Stimulated activated CD8-positive, alpha-beta memory T cell treated with anti-CD3 and anti-CD28 coated beads, Interleukin-15, amount 100 ng/mL, for 1 hour (primary cell): ENCODE measurements at places on chromosomes 1 and 21.

DNA sequence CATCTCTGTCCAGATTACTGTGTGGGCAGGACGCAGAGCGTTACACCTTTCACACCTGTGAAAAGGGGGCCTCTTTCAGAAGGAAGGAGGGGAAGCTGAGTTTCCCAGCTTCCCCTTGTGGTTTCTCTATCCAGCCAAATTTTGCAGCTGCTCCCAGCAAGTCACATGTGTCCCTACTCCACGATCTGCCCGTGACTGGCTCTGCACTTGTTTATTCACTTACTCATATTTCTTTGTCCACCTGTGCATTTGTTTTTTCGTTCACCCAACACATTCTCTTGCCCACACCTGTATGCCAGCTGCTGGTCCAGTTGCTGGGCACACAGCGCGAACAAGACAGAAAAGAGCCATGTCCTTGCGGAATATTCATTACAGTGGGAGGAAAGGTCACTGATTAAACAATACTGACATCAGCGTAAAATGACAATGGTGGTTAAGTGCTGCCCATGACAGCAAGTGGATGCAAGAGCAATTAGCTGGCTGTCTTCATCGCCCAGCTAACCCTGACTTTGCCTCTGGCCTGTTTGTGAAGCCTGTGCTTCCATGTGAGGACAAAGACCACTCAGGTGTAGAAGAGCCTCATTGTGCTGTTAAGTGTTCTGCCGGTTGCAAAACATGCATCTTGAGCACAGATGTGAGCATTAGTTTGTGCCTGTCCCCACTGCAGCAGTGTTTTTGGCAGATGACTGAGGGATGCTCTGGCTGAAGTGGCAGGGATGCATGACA lies 28.6 kb upstream of the NEK2 start:
- no peak for DNase-seq

DNA sequence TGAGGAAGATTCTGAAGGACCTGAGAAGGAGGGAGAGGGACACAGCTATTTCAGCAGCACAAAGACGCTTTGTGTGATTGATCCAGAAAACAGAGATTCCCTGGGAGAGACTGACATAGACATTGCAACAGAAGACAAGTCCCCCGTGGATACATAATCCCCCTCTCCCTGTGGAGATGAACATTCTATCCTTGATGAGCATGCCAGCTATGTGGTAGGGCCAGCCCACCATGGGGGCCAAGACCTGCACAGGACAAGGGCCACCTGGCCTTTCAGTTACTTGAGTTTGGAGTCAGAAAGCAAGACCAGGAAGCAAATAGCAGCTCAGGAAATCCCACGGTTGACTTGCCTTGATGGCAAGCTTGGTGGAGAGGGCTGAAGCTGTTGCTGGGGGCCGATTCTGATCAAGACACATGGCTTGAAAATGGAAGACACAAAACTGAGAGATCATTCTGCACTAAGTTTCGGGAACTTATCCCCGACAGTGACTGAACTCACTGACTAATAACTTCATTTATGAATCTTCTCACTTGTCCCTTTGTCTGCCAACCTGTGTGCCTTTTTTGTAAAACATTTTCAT lies 161.3 kb upstream of the SGIP1 start:
- DNase-seq: no peak

DNA sequence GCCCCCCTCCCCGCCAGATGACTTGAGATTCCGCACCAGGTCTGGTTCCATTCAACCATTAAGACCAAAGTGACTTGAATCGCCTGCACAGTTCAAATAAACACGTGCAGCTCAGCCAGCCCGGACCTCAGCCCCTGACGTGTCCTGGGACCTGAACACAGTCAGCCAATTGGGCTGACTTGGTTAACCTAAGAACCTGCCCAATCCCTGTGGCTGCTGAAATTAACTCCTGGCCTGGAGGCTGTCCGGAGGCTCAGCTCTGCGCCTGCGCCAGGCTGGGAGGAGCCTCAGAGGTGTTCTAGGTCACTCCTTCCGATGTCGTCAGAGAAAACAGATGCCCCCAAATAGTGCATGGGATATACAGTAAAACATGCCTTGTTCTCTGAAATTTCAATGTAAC lies 73.4 kb downstream of the SCCPDH start:
- DNase-seq: no peak

- DNase-seq: no peak
These were observed 83.5 kb downstream of the INTS7 start for GRCh38 chr1:211951856-211952255.

DNA sequence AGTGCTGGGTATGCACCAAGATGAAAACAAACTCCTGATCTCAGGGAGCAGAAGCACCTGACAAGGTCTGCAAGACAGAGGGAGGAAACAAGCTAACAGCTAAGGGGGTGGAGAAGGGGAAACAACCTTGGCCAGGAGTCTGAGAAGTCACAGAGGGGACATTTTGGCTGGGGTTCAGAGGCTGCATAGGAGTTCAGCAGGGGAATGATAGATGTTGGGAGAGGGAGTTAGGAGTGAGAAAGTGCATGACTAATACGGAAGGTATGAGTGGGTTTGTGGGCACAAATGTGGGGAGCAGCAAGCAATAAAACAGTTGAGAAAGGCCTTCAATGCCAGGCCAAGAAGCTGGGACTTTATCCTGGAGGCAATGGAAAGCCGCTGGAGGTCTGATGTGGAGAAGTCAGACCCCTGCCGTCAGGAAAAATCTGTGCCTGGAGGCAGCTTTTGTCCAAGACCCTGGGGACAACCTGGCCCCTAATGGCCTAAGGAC lies 16.4 kb downstream of the EPHA2 start:
- no peak for DNase-seq

DNA sequence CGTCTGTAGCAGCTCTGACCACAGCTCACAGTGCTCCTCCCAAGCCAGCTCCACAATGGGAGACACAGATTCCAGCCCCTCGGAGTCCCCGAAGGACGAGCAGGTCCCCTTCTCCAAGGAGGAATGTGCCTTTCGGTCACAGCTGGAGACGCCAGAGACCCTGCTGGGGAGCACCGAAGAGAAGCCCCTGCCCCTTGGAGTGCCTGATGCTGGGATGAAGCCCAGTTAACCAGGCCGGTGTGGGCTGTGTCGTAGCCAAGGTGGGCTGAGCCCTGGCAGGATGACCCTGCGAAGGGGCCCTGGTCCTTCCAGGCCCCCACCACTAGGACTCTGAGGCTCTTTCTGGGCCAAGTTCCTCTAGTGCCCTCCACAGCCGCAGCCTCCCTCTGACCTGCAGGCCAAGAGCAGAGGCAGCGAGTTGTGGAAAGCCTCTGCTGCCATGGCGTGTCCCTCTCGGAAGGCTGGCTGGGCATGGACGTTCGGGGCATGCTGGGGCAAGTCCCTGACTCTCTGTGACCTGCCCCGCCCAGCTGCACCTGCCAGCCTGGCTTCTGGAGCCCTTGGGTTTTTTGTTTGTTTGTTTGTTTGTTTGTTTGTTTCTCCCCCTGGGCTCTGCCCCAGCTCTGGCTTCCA lies 22.9 kb upstream of the VPS13D start:
- DNase-seq: no peak

DNA sequence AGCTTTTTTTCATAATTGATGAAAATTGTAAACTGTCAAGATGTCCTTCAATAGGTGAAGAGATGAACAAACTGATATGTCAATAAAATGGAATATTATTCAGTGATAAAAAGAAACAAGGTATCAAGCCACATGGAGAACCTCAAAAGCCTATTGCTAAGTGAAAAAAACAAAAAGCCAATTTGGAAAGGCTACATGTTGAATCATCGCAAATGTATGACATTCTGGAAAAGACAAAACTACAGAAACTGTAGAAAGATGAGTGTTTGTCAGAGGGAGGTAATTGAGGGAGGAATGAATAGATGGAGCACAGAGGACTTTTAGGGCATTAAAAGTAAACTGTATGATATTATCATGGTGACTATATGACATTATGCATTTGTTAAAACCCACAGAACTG lies 34.5 kb upstream of the USP25 start:
- DNase-seq: no peak

DNA sequence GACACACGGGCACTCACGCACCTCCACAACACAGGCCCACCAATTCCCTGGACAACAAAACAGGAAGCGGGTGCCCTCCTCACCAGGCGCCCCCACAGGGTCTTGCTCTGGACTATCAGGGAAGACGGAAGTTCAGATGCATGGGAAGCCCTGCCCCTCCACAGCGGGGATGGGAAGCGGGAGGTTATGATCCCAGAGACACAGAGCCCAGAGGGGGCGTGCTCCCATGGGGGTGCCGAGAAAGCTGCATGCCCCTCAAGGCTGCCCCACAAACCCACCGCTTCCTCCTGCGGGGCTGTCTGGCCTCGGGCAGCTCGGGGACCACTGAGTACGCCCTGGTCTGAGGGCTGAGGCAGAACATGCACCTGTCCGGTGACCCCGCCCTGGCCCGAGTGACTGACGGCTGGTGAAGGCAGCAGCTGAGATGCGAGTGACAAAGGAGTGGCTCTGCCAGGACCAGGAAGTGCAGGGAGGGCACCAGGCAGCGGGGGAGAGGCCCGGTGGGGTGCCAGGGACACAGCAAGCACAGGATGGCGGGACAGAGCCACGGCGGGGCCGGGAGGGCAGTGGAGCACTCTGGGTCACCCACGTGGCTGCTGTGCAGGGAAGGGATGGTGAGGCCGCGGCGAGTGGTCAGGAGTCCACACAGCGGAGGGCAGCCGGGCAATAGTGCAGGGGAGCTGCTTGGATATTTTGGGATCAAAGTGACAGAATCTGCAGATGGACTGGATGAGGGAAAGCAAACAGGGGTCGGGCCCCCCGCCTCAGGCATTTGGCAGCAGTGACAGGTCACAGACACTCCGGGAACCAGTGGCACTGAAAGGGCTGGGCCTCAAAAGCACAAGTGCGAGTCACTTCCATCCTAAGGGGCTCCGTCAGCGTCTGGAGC lies 18.6 kb downstream of the NADK start:
- no peak for DNase-seq

- DNase-seq: no peak
These were observed 3.5 kb downstream of the DHCR24 start for GRCh38 chr1:54883349-54884102.

- DNase-seq: peak; percentile 39
These were observed 129.2 kb downstream of the RGS21 start for GRCh38 chr1:192445839-192446489.

DNA sequence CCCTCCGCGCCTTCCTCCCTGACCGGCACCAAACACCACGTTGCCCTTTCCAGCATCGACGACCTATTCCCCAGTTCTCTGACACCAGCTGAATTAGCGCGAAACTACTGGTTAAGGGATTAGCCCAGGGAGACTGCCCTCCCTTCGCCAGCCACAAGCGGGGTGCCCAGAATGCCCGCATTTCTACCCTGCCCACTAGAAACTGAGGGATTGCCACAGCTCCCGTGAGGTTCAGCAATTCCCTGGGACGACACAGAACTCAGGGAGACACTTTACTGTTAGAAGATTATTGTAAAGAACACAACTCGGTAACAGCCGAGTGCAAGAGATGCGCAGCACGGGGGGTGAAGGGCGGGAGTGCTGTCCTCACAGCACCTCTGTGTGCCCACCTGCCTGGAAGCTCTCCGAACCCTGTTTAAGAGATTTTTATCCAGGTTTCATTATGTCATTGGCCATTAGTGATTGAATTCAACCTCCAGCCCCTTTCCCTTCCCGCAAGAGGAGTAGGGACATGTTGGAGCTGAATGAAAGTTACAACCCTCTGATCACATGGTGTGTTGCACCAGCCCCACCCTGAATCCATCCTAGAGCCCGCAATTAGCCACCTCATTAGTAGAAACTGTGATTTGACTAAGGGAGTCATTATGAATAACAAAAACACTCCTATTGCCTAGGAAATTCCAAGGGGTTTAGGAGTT lies 15.8 kb upstream of the RIPPLY3 start:
- DNase-seq: no peak

DNA sequence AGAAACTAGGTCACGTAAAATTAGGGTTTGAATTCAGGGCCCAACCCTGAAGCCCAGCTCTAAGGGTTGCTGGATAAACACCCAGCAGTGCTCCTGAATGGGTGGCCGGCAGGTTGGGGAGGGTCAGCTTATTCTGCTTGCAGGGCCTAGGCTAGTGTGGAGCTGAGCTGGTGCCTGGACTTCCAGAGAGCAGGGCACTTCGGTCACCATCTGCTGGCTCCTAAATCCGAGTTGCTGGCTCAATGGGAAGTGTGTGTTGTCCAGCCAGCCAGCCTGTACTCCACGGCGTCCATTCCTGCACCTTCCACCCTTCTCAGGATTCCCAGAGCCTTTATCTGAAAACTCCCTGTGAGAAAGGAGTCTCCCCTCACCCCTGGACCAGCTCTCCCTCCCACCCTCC lies 23.0 kb downstream of the TRIM67 start:
- DNase-seq: no peak

DNA sequence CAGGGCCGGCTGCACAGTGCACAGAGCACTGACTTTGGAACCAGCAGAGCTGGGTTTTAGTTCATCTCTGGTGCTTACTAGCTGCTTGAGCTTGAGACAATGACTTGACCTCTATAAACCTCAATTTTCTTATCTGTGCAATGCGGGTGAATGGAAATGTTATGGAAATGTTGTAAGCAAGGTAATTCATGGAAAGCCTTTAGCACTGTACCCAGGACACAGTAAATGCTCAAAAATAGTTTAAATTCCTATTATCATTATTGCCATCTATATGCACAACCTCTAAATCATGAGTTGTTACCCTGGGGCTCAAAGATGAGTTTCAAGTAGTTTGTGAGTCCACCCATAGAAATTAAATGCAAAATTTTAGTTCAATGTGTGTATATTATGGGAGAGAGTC lies 99.5 kb downstream of the CSMD2 start:
- DNase-seq: no peak

GRCh38 chr21:45336870-45337269 lies 49.2 kb upstream of the POFUT2 start:
- DNase-seq: no peak

DNA sequence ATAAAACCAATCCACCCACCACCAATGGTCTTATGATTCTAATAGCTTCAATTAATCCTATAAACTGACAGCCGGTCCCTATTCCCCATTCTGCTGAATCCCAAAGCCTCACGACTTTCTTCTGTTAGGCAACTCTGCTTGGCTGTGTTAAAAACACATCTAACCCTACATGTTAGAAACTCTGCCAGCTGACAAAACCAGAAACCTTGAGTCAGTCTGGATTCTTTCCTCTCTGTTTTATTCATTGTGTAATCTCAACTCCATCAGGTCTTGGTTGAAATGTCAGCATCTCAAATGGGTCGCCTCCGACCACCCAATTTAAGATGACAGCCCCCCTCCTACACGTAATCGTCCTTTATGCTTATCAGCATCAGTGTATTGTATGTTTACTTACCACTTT lies 312.1 kb downstream of the DISC1 start:
- no peak for DNase-seq

DNA sequence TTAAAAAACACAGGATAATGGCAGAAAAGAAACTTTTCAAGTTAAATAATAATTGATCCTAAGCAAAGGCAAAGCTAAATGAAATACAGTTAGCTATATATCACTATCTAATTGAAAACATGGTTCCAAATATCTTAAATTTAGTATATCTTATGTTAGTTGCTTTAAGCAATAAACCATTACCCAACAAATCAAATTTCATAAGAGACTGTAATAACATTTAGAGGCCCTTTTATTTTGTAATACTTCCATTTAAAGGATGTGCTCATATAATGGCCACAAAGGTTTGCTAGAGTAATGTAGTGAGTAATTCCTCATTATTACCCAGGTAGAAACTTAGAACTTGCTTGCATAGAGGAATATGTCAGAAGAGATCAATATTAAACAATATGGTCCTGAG lies 32.3 kb downstream of the RPL5 start:
- DNase-seq: no peak

- DNase-seq: no peak
These were observed 634 bp downstream of the MYCBP start for GRCh38 chr1:38872401-38873026.
